Ecto neural progenitor cell (in vitro differentiated cells): ENCODE measurements at places on chromosomes 4 and X.

GRCh38 chrX:16651391-16652024 lies 1.6 kb downstream of the S100G start:
- DNase-seq = no peak

DNA sequence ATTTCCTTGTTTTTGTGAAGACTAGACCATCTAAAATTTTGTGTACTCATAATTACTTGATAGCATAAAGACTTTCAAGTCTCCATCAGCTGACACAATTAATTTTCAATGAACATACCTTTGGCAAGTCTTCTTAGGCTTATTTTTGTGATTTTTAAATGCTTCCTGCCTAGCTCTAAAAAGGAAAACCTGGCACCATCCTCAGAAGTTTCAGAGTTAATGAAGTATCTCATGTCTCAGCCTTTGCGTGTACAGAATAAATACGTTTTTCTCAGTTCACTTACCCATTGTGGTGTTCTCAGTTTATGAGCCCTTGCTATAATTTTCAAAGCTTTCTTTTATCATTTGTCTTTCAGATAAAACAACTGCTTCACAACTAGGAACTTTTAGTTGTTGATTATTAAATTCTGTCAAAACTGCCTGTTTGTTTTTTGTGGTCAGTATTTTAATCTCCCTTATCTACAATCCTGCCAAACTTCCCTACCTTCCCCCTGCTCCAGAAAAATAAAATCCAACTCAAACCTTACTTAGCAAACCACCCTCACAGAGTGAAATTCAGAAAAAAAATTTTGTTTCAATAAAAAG lies 21.6 kb downstream of the ADD1 start:
- no peak for DNase-seq

DNA sequence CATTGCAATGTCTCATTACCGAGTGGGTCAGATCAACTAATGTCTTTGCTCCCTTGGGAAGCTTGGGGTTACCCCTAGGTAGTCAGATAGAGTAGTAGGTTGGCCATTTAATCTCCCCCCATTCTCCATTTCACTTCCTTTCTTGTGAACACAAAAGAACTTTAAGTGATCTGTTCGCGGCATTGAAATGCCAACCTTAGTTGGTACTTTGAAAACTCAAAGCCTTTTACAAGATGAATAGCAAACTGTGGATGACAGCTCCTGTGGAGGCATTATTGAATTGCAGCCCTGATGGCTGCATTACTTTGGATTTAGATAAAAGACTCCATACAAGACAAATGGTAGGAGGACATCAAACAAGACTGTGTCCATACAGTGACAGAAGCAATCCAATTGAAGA lies 469.1 kb downstream of the GBA3 start:
- peak; percentile 50 for DNase-seq

- DNase-seq = no peak
These were observed 189.8 kb upstream of the AFF2 start for GRCh38 chrX:148310426-148311165.

- no peak for DNase-seq
These were observed 227.4 kb upstream of the CXorf51B start for GRCh38 chrX:146581981-146582712.

DNA sequence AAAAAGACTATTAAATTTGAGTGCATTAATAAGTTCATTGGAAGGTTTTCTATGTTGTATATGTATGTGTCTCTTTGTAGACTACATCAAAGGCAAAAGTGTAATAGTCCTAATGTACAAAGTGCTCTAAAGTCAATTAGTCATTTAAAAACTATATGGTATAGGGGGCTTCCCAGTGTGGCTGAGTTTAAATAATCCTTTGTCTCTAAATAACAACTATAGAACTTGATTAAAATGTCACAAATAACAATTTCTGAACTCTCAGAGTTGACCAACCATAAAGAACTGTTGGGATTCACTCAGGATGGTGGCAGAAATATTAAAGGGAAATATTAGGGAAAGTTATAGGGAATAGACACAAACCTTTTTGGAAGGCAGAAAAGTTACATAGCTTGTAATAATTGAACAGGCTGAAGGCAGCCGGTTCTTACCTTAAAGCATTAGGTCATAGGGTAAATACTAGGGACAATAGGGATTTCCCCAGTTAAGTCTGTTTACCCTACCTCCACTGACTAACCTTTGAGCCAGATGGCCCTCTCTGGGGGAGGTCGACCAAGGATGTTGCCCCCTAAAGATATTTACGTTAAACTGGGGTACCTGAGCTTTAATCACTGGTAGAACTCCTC lies 1054.2 kb downstream of the ARAP2 start:
- no peak for DNase-seq

DNA sequence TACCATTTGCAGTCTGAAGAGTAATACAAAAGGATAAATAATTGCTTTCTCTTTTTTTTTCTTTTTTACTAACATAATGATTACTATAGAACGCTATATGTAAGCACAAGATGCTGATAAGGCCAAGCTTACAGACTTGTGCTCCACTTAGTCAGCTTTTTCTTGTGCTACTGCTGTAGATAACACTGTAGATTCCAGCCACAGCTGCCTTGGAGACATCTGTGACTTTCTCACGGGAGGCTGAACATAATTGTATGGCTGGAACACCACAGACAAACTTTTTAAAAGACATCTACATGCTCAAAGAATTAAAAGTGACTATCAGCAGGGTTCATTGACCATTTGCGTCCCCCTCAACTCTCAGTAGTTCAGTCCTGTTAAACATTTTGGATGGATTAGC lies 381.7 kb upstream of the AMOT start:
- no peak for DNase-seq

DNA sequence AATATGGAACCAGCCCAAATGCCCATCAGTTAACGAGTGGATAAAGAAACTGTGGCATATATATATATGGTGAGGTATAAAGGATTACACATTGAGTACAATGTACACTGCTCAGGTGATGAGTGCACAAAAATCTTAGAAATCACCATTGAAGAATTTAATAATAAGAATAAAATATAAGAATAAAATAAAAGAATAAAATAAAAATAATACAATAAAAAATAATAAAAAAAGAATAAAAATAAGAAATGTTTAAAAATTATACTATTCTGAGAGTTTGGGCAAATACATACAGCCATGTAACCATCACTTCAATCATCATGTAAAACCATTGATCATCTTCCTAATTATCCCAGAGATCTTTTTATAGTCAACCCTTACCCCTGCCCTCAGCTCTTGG lies 173.5 kb downstream of the AWAT2 start:
- DNase-seq = no peak

GRCh38 chr4:172692701-172693100 lies 475.9 kb upstream of the GALNT7 start:
- no peak for DNase-seq

DNA sequence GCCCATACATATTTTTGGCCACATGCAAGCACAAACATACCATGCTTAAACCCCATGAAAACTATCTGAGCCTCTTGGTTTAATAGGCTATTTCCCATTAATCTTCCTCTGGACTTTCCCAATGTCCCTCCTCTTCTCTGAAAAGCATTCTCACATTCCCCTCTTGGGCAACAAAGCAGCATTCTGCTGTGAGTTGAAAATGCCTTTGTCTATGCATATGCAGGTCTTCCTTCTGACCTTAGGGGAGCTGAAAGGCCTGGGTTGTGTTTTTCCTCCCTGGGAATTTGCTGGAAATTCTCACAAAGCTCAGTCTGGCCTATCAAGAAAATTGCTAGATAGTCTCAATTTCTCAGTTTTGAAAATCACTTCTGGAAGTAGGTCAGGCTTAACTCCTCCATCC lies 4.2 kb downstream of the VSIG4 start:
- DNase-seq = no peak

DNA sequence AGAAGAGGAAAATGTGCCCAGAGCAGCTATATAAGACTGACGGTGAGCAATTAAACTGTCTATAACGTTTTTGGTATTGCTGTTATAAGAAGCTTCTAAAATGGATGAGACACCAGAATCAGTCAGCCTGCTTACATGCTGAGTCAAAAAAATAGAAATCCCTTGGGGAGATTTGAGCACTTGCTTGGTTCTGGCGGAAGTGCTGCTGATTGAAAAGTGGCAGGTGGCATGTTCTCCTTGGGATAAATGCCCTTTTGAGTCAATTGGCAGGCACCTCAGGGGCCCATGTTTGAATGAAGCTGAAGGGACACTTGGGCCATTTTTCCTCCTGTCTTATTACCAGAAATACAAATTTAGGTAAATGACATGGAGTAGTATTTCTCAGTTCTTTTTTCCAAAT lies 148.7 kb downstream of the PTCHD1 start:
- no peak for DNase-seq

GRCh38 chr4:57110640-57111511 lies 691 bp upstream of the IGFBP7 start:
- DNase-seq = peak; percentile 70

DNA sequence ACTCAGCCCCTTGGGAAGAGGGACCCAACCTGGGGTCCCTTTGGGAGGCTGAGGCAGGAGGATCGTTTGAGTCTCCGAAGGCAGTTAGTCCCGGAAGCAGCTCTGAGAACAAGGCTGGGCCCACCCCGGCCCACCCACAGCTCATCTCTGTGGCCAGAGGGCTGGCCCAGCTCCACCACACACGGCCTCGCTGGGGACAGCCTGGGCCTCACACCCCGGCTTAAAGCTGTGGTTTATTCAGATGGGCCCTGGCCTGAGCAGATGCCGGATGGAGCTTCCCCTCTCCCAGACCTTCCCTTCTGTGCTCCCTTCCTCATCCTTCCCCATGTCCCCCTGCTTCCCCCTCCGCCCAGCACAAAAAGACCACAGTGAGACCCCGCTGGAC lies 54.4 kb downstream of the FAM53A start:
- no peak for DNase-seq

DNA sequence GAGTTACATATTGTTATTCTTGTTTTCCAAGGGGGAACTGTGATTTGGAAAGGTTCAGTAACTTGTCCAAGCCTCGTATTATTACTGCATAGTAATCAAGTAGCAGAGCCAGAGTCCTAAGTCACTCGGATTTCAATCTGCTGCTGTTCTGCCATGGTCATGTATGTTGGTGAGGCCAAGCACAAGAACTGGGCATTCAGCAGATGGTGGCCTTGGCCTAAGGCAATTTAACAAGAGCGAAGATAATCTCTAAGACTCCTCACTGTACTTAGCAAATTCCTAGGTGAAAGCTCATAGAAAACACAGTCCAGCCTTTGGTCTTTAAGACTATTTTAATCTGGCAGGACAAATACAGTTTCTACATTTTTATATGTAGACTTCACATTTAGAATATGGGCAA lies 64.8 kb downstream of the NDST3 start:
- no peak for DNase-seq

DNA sequence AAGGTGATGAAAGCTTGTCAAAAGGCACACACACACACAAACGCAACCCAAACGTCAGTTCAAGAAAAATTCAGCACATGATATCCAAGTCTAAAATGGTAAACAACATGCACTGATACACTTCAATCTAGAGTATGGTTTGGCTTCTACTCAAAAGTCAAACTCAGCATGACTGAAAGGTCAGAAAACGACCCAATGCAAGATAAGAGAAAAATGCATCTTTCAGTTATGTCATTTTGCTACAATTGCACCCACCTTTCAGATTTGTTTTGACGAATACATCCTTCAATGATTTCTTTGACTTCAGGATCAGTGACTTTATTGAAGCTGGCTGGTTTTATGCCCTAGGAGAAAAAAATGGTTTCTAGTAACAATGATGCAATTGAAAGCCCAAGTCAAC lies 56.3 kb downstream of the WNK3 start:
- DNase-seq = no peak

DNA sequence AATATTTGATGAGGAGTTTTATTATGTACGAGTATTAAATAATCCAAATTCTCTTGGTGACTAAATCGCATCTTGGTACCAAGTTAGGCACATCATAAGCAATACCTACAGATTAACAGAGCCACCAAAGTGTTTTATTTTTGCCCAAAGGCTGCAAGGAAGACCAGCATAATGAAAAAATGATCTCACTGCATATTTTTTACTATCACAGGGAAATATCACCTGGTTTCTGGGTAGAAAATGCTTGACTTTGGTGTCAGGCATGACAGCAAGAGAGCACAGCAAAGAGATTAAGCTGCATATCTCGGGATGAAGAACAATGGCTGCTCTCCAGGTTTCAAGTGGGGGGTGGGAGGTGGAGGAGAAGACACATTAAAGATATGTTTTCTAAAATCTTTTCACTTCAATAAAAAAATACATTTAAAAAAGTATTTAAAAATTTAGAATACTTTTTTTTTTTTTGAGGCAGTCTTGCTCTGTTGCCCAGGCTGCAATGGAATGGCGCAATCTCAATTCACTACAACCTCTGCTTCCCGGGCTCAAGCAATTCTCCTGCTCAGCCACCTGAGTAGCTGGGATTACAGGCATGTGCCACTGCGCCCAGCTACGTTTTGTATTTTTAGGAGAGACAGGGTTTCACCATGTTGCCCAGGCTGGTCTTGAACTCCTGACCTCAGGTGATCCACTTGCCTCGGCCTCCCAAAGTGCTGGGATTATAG lies 86.1 kb downstream of the FRYL start:
- DNase-seq = no peak

- no peak for DNase-seq
These were observed 129.0 kb downstream of the AMMECR1 start for GRCh38 chrX:110188701-110189558.

GRCh38 chr4:113958766-113959538 lies 20.5 kb downstream of the ARSJ start:
- DNase-seq = no peak

DNA sequence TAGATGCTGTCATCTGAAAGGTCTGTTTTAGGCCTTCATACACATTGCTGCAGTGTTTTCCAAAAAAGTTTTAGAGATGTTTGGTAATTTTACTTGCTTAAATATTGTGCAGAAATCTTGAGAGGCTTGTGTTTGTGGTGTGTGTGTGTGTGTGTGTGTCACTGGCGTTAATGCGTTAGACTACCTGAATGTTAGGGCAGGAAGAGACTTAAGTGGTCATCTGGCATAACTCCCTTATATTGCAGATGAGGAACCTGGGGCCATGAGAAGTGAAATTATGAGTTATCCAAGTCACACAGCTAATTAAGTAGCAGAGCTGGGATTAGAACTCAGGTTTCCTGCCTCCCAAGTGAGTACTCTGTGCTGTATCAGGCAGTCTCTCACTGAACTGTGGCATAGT lies 1.4 kb downstream of the LSM6 start:
- no peak for DNase-seq

DNA sequence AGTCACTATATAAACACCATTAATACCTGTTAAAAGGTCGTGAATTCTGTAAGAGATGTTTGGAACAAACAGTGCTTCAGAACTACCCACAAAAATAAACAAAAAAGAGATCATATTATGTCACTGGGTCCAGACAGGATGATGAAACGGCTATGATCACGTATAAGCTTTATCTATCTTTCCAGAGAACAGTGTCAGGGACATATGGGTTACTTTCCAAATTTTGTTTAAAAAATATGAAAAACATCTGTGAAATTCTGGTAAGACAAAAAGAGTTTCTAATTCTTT lies 90.0 kb downstream of the SORBS2 start:
- DNase-seq = no peak

DNA sequence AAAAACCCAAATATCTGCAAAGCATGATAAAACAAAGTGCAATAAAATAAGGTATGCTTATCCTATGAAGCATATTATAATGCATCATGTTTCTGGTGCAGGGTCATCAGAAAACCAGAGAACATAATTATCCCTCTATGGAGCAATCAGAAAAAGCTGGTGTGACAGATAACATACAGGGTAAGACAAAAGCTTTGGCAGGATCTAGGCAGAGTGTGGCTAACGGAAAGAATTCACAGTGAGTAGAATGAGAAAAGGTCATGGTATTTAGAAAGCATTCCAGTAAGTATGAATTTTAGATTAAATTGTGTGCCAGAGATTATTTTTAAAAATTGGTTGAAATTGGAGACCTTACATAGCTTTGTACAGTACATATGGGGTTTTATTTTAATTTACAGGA lies 29.0 kb upstream of the UGT2B4 start:
- no peak for DNase-seq
